Occipital lobe (tissue), 3 donors: ENCODE measurements at places on chromosomes 12 and 14. TPM values are rescaled to one million over a fixed set of nuclear protein-coding genes. Genes with fewer than 3 reads are reported as not detected.

PLA2G1B gene
- not detected for total RNA-seq

DAO gene
- not detected for total RNA-seq

C12orf50 gene
- not detected for total RNA-seq

FZD10 gene
- 0.16 TPM for total RNA-seq

DYRK2 gene
- 140 TPM for total RNA-seq

P2RX2 gene
- not detected for total RNA-seq

AQP6 gene
- total RNA-seq, result 0.62 TPM

DCN gene
- 46.3 TPM for total RNA-seq

DPY19L2 gene
- total RNA-seq, result 38.4 TPM

TAS2R9 gene
- 1.2 TPM for total RNA-seq

ADAM21 gene
- total RNA-seq, result 0.16 TPM

ATXN3 gene
- 35.1 TPM for total RNA-seq

DENND5B gene
- 57.1 TPM for total RNA-seq

RTN1 gene
- 870 TPM for total RNA-seq

NYNRIN gene
- 15.0 TPM for total RNA-seq

ZNF385A gene
- 1.1 TPM for total RNA-seq

TBX5 gene
- total RNA-seq, result not detected
